ENCODE measurements at places on chromosomes 3 and 15.

DNA sequence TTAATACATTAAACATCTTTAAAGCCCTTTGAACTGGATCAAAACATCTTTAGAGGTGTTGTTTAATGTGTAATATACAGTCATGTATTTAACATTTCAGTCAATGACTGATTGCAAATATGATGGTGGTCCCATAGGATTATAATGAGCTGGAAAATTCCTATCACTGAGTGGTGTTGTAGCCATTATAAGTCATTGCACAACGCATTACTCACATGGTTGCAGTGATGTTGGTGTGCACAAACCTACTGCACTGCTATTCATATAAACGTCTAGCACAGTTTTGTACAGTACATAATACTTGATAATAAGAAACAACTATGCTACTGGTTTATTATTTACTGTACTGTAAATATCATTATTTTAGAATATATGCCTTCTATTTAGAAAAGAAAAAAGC lies 75.6 kb downstream of the DTWD1 start:
- no peak for DNase-seq

DNA sequence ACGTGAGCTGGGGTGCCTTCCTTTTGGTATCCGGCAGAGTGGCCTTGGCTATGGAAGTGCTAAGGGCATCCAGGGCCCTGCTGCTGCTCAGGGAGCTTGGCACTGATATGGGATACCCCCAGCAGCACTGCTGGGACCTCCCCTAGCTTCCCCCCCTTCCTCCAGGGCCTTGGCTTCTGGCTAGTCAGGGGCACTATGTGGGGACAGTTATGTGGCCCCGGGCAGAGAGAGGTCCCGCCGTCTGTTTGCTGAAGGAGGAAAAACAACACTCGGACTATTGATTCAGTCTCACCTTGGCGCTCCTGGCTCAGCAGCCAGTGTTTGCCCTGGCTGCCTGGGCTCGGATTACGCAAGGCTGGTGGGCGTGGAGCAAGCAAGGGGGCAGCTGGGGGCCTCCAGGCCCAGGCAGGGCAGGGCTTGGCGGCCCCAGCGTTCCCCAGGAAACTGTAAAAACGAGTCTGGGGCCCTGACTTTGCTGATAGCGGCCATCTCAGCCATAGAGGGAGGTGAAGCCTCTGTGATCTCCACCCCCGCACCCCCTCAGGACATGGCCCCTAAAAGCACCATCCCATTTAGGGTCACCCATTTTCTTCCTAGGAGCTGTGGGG lies 5.7 kb downstream of the FURIN start:
- no peak for DNase-seq

GRCh38 chr15:19956124-19956796 lies 585.3 kb downstream of the GOLGA6L6 start:
- DNase-seq: no peak

GRCh38 chr15:91196768-91197167 lies 96.7 kb downstream of the SV2B start:
- no peak for DNase-seq

GRCh38 chr3:126556637-126557414 lies 1.9 kb downstream of the C3orf22 start:
- DNase-seq: no peak

- DNase-seq: no peak
Observed at GRCh38 chr15:96767703-96768434, 437.4 kb downstream of the NR2F2 start.

GRCh38 chr3:114329823-114330222 lies 36.0 kb downstream of the TIGIT start:
- no peak for DNase-seq

- DNase-seq: no peak
Observed at GRCh38 chr15:100737214-100737613, 134.8 kb downstream of the ASB7 start.

GRCh38 chr3:168121184-168122017 lies 25.7 kb upstream of the GOLIM4 start:
- DNase-seq: no peak

DNA sequence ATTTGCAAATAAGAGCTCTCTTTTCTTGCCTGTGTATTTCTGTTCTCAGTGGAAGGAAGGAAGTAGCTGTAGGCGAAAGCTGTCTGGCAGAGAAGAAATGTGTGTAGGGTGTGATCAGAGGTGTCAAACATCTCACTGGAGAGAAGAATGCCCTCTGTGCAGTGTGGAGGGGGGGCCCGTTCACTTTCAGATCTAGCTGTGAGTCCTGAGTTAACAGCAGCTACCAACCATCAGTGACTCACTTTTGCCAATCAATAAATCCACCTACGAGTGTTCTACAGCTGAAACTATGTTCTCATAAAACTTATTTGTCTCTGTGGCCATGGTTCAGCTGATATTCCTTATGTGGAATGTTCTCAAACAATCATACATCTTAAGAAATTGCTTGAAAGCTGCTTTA lies 103.7 kb downstream of the FRMD4B start:
- DNase-seq: no peak
